ENCODE measurements at places on chromosomes 6 and 20.

GRCh38 chr6:112557435-112557834, 210.3 kb downstream of the RFPL4B start:
- DNase-seq = no peak

- no peak for DNase-seq
Measured at GRCh38 chr6:53441035-53441493, 92.3 kb upstream of the ELOVL5 start.

GRCh38 chr6:40907198-40907701, 131.8 kb downstream of the UNC5CL start:
- DNase-seq = no peak

DNA sequence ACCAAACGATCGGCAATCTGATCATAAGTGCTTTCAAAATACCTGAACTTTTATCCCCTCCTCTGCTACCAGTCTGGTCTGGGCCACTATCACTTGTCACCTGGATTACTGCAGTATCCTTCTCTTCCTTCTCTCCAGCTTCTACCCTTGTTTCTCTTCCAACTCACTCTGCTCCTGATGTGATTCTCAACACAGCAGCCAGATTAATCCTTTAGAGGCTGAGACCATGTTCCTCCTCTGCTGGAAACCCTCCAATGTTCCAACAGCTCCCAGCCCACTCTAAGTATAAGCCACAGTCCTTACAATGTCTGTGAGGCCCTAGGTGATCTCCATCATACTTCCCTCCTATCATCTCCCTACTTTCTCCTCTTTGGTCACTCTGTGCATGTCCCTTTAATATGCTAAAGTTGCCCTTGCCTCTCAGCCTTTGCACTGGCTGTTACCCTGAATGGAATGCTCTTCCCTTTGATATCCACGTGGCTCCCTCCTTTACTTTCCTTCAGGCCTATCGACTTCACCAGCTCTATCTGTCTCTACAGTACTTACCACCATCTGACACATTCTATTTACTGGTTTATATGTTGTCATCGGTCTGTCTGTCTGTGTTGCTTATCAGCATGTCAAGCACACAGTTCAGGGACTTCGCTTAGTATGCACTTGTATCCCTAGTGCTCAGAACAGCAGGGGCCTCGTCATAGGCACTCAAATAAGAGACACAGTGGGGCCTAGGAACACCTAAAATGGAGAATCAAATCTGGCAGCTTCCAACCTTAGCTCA, 35.0 kb upstream of the RNF24 start:
- no peak for DNase-seq

DNA sequence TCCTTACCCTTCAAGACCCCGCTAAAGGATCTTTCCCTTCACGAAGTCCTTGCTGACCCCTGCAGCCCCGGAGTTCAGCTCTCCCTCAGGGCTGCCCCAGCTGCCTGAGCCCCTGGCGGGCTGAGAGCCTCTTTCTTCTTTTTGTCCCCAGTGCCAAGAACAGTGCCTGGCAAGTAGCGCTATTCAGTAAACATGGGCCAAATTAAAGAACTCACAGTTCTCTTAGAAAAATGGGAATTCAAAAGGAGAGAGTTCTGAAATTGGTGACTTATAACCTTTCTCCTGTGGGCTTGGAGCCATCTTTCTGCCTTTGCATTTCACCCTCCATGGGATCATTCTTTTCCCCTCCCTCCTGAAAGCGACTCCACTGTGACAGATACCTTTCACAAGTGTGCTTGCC, 227.2 kb downstream of the TMEM242 start:
- DNase-seq = no peak
